ENCODE measurements at places on chromosomes 4 and X.

- DNase-seq: no peak
Observed at GRCh38 chr4:73275318-73275654, 16.7 kb upstream of the ANKRD17 start.

DNA sequence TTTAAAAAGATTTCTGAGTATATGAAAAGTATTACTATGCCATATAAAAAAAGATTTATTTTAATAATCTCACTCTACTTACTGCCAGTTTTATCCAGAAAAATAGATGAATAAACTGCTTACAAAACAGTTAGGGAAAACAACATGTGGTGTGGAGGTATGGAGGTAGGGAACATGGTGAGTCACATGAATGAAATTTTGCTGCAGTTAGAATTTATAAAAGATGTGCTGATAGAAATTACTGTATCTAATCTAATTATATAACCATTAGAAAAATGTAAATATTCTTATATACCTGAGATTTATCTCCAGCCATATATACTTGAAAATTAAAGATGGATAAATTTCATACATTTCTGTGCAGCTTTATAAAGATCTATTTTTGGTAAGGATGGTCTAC lies 184.0 kb upstream of the ANK2 start:
- DNase-seq: no peak

GRCh38 chrX:65610481-65610880 lies 57.0 kb upstream of the MSN start:
- DNase-seq: no peak

- no peak for DNase-seq
Observed at GRCh38 chr4:20203508-20203907, 48.2 kb upstream of the SLIT2 start.

DNA sequence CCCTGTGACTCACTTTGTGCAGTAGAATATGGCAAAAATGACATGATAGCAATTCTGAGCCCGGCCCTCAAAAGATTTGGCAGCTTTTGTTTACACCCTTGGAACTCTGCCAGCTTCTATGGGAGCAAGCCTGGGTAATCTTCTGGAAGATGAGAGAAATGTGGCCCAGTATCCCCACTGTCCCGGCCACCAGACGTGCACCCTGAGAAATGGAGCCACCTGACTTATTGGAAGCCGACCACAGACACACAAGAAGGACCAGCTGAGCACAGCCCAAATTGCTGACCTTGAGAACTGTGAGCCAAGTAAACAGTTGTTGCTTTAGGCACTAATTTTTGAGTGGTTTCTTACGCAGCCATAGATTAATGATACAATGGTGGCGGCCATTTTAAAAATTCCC lies 197.0 kb downstream of the STIM2 start:
- DNase-seq: no peak

DNA sequence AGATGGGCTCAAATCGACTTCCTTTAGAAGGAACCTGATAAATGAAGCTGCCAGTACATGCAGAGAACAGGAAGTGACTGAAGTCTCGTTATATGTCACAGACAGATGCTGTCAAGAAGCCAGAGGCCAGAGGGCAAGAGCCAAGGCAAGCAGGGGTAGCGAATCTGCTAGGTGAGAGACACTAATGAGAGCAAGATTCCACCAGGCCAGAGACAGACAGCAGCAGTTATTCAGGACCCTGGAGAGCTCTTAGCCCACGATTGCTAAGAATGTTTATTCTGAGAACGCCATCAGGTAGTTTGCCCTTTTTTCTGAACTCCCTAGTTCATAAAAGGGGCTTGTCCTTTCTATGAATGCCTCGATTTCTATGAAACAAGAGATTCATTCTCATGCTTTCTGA lies 73.7 kb downstream of the BEND2 start:
- DNase-seq: no peak

DNA sequence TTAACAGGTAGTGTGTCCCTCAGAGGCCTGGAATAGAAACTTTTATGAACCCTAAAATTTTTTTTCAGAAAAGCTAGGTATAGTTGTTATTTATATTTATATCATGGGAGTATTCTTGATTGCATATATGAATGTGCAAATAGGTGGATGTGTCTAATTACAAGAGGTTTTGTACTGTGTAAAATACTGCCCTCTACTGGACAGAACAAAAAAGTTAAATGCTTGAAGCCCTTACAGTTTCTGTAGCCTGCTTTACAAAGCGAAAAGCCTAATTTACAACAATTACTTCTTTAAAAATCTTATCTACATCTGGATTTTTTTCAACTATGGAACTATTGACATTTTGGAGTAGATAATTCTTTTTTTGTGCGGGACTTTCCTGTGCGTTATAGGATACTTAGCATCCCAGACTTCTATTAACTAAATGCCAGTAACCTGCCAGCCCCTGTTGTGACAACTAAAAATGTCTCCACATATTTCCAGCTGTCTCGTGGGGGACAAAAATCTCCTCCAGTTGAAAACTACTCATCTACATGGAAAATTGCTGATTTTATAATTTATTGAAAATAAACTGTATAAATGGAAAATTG lies 35.1 kb downstream of the ENPEP start:
- DNase-seq: no peak

DNA sequence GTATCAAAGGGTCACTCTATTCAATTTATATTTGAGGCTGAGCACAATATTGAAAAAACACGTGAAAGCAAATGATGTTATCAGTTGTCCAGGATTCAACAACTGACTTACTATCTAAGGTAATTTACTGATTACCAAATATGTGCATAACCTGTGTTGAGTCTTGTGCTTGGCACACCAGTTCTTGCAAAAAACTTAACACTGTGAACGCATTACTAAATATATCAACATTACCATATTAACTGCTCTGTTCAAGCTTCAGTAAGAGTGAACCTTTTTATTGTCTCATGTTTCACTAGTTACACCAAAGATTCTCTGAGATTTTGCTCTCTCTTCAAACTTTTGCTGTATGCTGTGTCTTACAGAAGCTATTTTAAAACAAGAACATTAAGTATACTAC lies 38.4 kb downstream of the PPARGC1A start:
- no peak for DNase-seq

DNA sequence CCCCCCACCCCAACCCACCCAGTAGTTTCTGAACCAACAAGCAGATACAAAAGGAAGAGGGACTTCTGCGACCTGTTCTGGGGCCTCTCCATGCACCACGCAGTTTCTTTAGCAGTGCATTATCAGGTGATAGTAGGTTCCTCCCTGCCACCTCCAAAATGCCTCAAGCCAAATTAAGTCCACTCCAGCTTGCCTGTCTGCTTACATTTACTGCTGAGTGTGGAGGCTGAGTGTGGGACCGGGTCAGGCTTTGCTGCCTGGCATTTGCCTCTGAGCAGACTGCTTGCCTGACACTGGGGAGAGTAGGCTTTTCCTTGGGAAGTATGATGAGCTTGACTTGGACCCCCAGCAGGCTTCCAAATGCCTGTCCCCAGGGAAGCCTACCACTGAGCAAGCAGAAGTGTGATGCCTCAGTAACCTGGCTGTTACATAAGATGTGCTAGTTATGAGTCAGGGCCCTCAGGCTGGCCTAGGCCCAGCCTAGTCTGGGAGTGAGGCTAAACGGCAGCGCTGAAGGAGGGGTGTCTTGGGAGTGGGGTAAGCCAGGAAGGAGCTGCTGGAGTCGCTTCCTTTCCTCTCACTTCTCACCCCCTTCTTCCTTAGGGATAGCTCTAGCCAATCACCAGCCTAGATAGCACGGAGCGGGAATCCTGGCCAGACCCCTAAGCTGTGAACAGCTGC lies 9.0 kb downstream of the TSC22D3 start:
- no peak for DNase-seq

GRCh38 chr4:48141048-48141447 lies 7.0 kb upstream of the TXK start:
- DNase-seq: no peak

- DNase-seq: no peak
Observed at GRCh38 chrX:4263030-4263803, 549.8 kb upstream of the PRKX start.

GRCh38 chrX:74405973-74406489 lies 15.3 kb upstream of the SLC16A2 start:
- no peak for DNase-seq

GRCh38 chr4:151000747-151001429 lies 14.2 kb downstream of the LRBA start:
- DNase-seq: no peak

- DNase-seq: no peak
Observed at GRCh38 chr4:116544946-116545345, 540.4 kb downstream of the TRAM1L1 start.

GRCh38 chrX:25012433-25012735 lies 3.4 kb downstream of the ARX start:
- no peak for DNase-seq

DNA sequence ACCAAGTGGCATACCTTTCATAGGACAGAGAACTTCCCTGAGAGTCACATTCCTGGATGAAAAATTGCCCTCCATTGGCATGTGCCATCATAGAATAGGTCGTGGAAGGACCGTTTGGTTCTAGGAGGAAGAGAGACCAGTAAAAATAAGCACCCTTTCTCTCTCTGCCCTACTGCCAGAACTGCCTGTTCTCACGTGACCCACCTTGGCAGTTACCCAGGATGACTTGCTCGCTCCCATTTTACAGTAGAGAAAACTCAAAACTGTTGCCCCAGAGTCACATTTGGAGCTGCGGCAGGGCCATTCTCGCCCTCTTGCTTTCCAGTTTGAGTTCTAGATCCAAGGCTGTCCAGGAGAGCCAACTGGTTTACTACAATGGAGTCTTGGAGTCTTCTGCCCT lies 1.1 kb upstream of the NLGN3 start:
- no peak for DNase-seq

- no peak for DNase-seq
Observed at GRCh38 chr4:133320576-133321170, 171.6 kb downstream of the PCDH10 start.

- DNase-seq: no peak
Observed at GRCh38 chr4:151641167-151641566, 119.6 kb downstream of the GATB start.

DNA sequence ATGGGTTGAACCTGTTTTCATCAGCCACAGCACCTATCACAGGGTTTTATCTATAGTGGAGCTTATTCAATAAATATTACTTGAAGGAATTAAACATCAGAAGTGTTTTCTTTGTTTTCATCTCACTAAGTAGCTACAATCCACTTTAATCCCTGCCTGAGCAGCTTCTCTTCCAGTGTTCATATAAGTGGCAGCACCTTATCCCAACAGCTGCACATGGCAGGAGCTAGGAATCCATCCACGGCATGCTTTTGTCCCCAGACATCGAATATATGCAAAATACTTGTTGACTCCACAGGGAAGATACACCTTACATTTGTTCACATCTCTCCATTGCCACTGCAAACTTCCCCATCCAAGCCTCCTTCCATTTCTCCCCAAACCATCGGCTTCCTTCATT lies 549.8 kb upstream of the FAM241A start:
- DNase-seq: no peak

DNA sequence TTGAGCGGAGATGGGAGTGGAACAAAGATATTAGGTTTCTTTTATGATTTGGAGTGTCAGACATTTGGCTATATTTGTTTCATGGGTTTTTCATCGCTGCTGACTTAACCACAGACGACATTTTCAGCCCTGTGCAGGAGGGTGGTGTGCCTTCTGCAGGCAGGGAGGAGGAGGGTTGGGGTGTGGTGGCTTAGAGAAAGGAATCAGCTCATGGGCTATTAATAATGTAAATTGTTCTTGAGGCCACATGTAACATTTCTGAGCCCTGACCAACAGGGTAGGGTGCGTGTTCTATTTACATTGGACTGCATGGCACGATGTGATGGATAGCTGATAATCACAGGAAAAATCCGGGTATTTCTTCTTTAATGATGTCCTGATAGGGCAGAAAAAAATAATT lies 67.6 kb downstream of the POLA1 start:
- DNase-seq: no peak

- no peak for DNase-seq
Observed at GRCh38 chr4:139589336-139590018, 33.5 kb upstream of the SETD7 start.

DNA sequence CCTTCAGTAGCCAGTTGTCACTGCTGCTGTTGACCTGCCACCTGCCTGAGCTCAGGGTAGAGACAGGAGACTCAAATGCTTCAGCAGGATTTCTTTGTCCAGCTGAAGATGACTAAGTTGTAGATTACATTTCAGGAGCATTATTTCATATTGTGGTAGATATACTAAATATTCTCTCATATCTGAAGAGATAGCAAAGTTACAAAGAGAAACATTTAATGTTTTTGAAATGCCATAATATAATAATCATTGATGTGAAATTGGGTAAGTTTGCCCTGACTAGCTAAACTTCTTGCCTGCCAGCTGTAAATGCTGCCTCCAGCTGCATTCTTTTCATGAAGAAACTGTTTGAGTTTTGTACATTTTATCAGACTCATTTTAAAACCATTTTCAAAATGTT lies 247.6 kb upstream of the CNKSR2 start:
- no peak for DNase-seq

All from activated gamma-delta T cell (primary cell).